Colonic mucosa (tissue), 4 donors: ENCODE measurements at places on chromosomes 2 and 18. TPM values are rescaled to one million over a fixed set of nuclear protein-coding genes. Genes with fewer than 3 reads are reported as not detected.

SLC19A3 gene
- total RNA-seq, result 19.6 TPM

PMAIP1 gene
- 4.3 TPM for total RNA-seq

GRCh38 chr2:238685327-238685709 is 162.6 kb upstream of the TWIST2 start:
- H3K4me3 ChIP-seq, result no peak overlapping the region
- H3K27ac ChIP-seq, result no peak overlapping the region
- H3K36me3 ChIP-seq, result no peaks in the 10 kb centered on the region
- no peaks in the 10 kb centered on the region for H3K27me3 ChIP-seq
- H3K4me1 ChIP-seq, result no peaks in the 10 kb centered on the region
- no peak for DNase-seq

- DNase-seq, result no peak
- H3K27ac ChIP-seq, result no peak overlapping the region
- H3K27me3 ChIP-seq, result no peaks in the 10 kb centered on the region
- H3K4me3 ChIP-seq, result no peak overlapping the region
Measured at GRCh38 chr2:239467956-239468490, 67.2 kb upstream of the HDAC4 start.

GRCh38 chr2:121969166-121969565 is 213.7 kb downstream of the TSN start:
- H3K27me3 ChIP-seq, result no peaks in the 10 kb centered on the region
- no peak overlapping the region for H3K4me3 ChIP-seq
- H3K27ac ChIP-seq, result no peak overlapping the region
- no peaks in the 10 kb centered on the region for H3K36me3 ChIP-seq
- H3K4me1 ChIP-seq, result no peaks in the 10 kb centered on the region

ANKRD30B gene
- total RNA-seq, result 0.32 TPM

RNF25 gene
- 12.6 TPM for total RNA-seq

- H3K4me3 ChIP-seq, result no peak overlapping the region
- H3K4me1 ChIP-seq, result no peaks in the 10 kb centered on the region
- DNase-seq, result no peak
- H3K27me3 ChIP-seq, result no peaks in the 10 kb centered on the region
- no peaks in the 10 kb centered on the region for H3K36me3 ChIP-seq
Measured at GRCh38 chr2:153657651-153658050, 179.1 kb upstream of the RPRM start.

- H3K4me3 ChIP-seq, result no peak overlapping the region
- H3K36me3 ChIP-seq, result no peaks in the 10 kb centered on the region
- no peak overlapping the region for H3K27ac ChIP-seq
- no peak for DNase-seq
Measured at GRCh38 chr2:157059036-157059435, 198.5 kb upstream of the GALNT5 start.

ELOA2 gene
- not detected for total RNA-seq

UGT1A4 gene
- total RNA-seq, result 1.8 TPM

- H3K4me1 ChIP-seq, result no peaks in the 10 kb centered on the region
- H3K27me3 ChIP-seq, result no peaks in the 10 kb centered on the region
- no peak for DNase-seq
- no peak overlapping the region for H3K27ac ChIP-seq
- no peaks in the 10 kb centered on the region for H3K36me3 ChIP-seq
- no peak overlapping the region for H3K4me3 ChIP-seq
Measured at GRCh38 chr18:27715751-27716150, 461.2 kb downstream of the CDH2 start.

ZNF892 gene
- total RNA-seq, result 2.2 TPM

DNA sequence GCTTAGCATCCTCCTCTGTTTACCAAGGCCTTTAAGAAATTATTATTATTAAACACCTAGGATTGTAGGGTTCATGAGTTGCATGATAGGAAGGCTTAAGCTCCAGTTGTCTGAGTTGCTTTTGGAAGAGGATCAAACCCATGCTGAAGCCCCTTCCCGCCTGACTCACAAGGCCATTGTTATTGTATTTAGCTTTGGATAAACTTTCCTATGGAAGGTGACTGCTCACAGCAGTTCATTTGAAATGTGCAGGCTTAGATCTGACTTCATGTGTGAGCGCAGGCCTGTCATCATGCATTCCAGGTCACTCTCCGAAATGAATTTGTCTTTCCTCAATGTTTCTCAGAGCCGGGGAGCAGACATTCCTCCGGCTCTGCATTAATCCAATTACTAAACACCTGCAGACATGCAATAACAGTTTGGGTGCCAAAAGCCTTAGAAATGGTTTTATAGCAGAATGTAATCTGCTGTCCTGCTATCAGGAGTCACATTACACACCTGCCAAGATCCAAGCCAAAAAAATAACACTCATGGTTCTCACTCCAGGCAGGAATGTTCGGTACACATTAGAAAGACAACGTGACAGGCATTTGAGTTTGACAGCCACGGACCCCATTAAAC is 119.9 kb downstream of the OSR1 start:
- H3K27me3 ChIP-seq, result no peaks in the 10 kb centered on the region
- H3K36me3 ChIP-seq, result no peaks in the 10 kb centered on the region
- no peak for DNase-seq
- no peaks in the 10 kb centered on the region for H3K4me1 ChIP-seq
- H3K4me3 ChIP-seq, result no peak overlapping the region
- no peak overlapping the region for H3K27ac ChIP-seq

DNA sequence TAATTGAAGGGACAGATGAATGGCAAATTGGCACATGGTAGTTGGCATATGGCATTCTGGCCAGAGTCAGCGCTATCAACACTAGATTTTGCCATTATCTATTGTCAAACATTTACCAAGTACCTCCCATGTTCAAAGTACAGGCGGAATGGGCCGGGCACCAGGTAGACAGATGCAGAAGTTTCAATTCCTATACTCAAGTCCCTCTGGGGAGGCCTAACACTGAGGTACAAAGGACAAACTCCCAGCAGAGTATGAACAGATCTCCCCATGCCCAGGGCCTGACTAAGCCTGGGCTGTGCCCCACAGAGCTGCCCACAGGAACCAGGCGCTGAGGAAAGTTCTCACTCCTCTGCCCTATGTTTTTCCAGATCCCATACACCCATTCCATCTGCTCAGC is 257.5 kb upstream of the KLHL29 start:
- H3K27ac ChIP-seq, result peak overlapping the region; percentile 69
- peak; percentile 81 for DNase-seq
- H3K36me3 ChIP-seq, result no peaks in the 10 kb centered on the region
- H3K4me3 ChIP-seq, result no peak overlapping the region

FRZB gene
- 12.8 TPM for total RNA-seq

DNA sequence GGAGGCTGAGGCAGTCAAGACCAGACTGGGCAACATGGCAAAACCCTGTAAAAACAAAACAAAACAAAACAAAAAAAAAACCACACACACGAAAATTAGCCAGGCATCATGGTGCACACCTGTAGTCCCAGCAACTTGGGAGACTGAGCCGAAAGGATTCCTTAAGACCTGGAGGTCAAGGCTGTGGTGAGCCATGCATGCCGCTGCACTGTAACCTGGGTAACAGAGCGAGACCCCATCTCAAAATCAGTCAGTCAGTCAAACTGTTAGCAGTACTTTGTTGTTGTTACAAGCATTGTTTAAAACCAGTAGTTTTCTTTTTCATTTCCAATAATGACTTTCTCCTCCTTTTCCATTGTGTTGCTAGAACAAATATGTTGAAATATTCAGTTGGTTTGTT is 21.7 kb downstream of the EPB41L5 start:
- no peaks in the 10 kb centered on the region for H3K36me3 ChIP-seq
- DNase-seq, result no peak
- no peaks in the 10 kb centered on the region for H3K4me1 ChIP-seq
- no peak overlapping the region for H3K27ac ChIP-seq
- no peak overlapping the region for H3K4me3 ChIP-seq

- H3K4me1 ChIP-seq, result no peaks in the 10 kb centered on the region
- H3K4me3 ChIP-seq, result no peak overlapping the region
- DNase-seq, result no peak
Measured at GRCh38 chr2:71826826-71827523, 320.7 kb downstream of the CYP26B1 start.

GRCh38 chr18:74597034-74597661 is 522 bp upstream of the ZNF407 start:
- peak overlapping the region; percentile 94 for H3K4me3 ChIP-seq
- no peaks in the 10 kb centered on the region for H3K36me3 ChIP-seq
- no peaks in the 10 kb centered on the region for H3K27me3 ChIP-seq
- peak; percentile 73 for DNase-seq
- H3K4me1 ChIP-seq, result peaks cover 7% of the 10 kb centered on the region
- H3K27ac ChIP-seq, result peak overlapping the region; percentile 96

SLC16A14 gene
- total RNA-seq, result 7.9 TPM

DNA sequence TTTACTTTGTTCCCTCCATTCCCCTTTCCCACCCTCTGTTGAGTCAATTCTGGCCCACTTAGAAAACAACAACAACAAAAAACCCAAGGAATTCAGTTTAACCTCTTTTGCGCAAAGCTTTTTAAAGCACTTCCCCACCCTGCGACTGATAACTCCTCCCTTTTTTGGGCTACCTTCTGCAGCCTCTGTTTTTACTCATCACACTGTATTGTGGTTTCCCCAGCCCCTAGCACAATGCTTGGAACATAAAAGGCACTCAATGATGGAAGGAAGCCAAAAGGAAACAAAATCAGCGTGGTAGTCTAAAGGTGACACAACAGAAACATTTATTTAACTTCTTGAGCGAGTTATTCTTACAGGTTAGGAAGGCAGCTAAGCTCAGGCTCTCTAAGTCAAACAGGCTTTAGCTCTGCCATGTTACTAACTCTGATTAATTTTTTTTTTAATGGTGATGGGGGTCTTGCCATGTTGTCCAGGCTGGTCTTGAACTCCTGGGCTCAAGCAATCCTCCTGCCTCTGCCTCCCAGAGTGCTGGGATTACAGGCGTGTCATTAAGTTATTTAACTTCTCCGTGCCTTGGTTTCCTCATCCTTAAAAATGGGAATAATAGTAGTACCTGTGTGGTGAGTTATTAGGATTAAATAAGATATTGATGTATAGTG is 1.3 kb downstream of the CEP68 start:
- peak overlapping the region; percentile 93 for H3K4me3 ChIP-seq
- H3K36me3 ChIP-seq, result no peaks in the 10 kb centered on the region
- H3K27me3 ChIP-seq, result no peaks in the 10 kb centered on the region
- no peak for DNase-seq

- peak; percentile 62 for DNase-seq
- no peak overlapping the region for H3K4me3 ChIP-seq
- no peaks in the 10 kb centered on the region for H3K36me3 ChIP-seq
Measured at GRCh38 chr2:224145751-224146355, 106.8 kb upstream of the SERPINE2 start.

METTL4 gene
- total RNA-seq, result 8.2 TPM

GRCh38 chr2:27033253-27033852 is 588 bp downstream of the TMEM214 start:
- peak overlapping the region; percentile 59 for H3K27ac ChIP-seq
- no peaks in the 10 kb centered on the region for H3K27me3 ChIP-seq
- DNase-seq, result no peak
- H3K4me3 ChIP-seq, result peak overlapping the region; percentile 76

MYO3B gene
- 0.05 TPM for total RNA-seq

- no peaks in the 10 kb centered on the region for H3K27me3 ChIP-seq
- H3K4me1 ChIP-seq, result no peaks in the 10 kb centered on the region
- H3K27ac ChIP-seq, result no peak overlapping the region
- H3K4me3 ChIP-seq, result no peak overlapping the region
- H3K36me3 ChIP-seq, result no peaks in the 10 kb centered on the region
- no peak for DNase-seq
Measured at GRCh38 chr2:51866361-51866760, 834.4 kb upstream of the NRXN1 start.

GRCh38 chr2:145822892-145823534 is 1303.1 kb upstream of the ZEB2 start:
- no peak overlapping the region for H3K4me3 ChIP-seq
- no peaks in the 10 kb centered on the region for H3K36me3 ChIP-seq
- no peak overlapping the region for H3K27ac ChIP-seq

TUBA3D gene
- not detected for total RNA-seq

- H3K27ac ChIP-seq, result no peak overlapping the region
- H3K27me3 ChIP-seq, result no peaks in the 10 kb centered on the region
- no peak for DNase-seq
- H3K4me1 ChIP-seq, result no peaks in the 10 kb centered on the region
- no peak overlapping the region for H3K4me3 ChIP-seq
Measured at GRCh38 chr2:67066782-67067181, 330.4 kb upstream of the ETAA1 start.

ITGB6 gene
- total RNA-seq, result 24.6 TPM

- no peak for DNase-seq
- H3K4me1 ChIP-seq, result no peaks in the 10 kb centered on the region
- H3K36me3 ChIP-seq, result no peaks in the 10 kb centered on the region
- peak overlapping the region; percentile 80 for H3K27ac ChIP-seq
- H3K27me3 ChIP-seq, result no peaks in the 10 kb centered on the region
Measured at GRCh38 chr18:12656605-12656937, 1.3 kb downstream of the SPIRE1 start.

- H3K36me3 ChIP-seq, result no peaks in the 10 kb centered on the region
- no peak overlapping the region for H3K27ac ChIP-seq
- H3K4me1 ChIP-seq, result peaks cover 3% of the 10 kb centered on the region
Measured at GRCh38 chr2:85457877-85458316, 39.4 kb downstream of the SH2D6 start.

DNA sequence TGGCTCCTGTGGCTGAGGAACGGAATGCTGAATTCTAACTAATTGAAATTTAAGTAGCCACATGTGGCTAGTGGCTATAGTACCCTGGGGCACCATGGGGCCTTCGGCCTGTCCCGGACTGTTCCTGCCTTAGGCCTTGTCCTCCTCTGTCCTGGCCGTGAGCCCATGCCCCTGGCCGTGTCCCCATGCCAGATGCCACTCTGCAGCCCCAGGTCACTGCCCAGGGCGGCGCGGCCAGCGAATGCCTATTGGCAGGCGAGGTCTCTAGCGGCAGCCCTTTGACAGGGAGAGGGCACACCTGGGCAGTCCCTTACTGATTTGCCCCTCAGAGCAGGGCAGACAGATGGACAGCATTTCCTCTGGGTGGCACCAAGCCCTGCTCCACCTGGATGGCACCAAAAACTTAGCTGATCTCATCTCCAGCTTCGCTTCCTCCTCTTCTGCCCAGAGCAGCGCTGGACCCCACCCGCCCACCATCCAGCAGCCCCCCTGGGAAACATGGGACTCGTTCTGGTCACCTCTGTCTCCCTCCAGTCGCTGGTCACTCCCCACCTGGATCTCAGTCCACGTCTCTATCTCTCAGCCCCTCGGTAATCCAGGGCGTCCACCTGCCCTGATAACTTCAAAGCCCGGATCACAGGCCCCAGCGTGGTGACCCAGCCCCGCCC is 1.1 kb upstream of the DGKD start:
- peaks cover 27% of the 10 kb centered on the region for H3K4me1 ChIP-seq
- peak overlapping the region; percentile 62 for H3K27ac ChIP-seq
- DNase-seq, result no peak
- no peaks in the 10 kb centered on the region for H3K27me3 ChIP-seq
- H3K4me3 ChIP-seq, result peak overlapping the region; percentile 23

DNA sequence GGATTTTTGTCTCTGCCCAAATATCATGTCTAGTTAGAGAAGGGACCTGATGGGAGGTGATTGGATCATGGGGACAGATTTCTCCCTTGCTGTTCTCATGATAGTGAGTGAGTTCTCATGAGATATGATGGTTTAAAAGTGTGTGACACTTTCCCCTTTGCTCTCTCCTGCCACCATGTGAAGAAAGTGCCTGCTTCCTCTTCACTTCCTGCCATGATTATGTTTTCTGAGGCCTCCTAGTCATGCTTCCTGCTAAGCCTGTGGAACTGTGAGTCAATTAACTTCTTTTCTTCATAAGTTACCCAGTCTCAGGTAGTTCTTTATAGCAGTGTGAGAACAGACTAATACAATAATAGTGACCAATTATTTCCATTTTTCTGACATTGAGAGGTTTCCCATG is 167.3 kb upstream of the CYRIA start:
- DNase-seq, result no peak
- H3K27me3 ChIP-seq, result no peaks in the 10 kb centered on the region
- no peaks in the 10 kb centered on the region for H3K4me1 ChIP-seq
- H3K27ac ChIP-seq, result no peak overlapping the region
- H3K36me3 ChIP-seq, result no peaks in the 10 kb centered on the region
- H3K4me3 ChIP-seq, result no peak overlapping the region

DOK6 gene
- 0.59 TPM for total RNA-seq

NT5DC4 gene
- not detected for total RNA-seq
